ENCODE measurements at places on chromosomes 12 and 14.

GRCh38 chr12:77837876-77838291 is 7.2 kb downstream of the NAV3 start:
- H3K36me3 ChIP-seq: no peaks in the 10 kb centered on the region
- H3K27ac ChIP-seq: no peak overlapping the region
- DNase-seq: no peak
- H3K27me3 ChIP-seq: no peaks in the 10 kb centered on the region
- H3K4me1 ChIP-seq: no peaks in the 10 kb centered on the region
- H3K4me3 ChIP-seq: no peak overlapping the region

GRCh38 chr12:117646520-117646919 is 285.1 kb upstream of the NOS1 start:
- no peaks in the 10 kb centered on the region for H3K4me1 ChIP-seq
- H3K36me3 ChIP-seq: no peaks in the 10 kb centered on the region
- H3K27ac ChIP-seq: no peak overlapping the region
- no peak overlapping the region for H3K4me3 ChIP-seq

DNA sequence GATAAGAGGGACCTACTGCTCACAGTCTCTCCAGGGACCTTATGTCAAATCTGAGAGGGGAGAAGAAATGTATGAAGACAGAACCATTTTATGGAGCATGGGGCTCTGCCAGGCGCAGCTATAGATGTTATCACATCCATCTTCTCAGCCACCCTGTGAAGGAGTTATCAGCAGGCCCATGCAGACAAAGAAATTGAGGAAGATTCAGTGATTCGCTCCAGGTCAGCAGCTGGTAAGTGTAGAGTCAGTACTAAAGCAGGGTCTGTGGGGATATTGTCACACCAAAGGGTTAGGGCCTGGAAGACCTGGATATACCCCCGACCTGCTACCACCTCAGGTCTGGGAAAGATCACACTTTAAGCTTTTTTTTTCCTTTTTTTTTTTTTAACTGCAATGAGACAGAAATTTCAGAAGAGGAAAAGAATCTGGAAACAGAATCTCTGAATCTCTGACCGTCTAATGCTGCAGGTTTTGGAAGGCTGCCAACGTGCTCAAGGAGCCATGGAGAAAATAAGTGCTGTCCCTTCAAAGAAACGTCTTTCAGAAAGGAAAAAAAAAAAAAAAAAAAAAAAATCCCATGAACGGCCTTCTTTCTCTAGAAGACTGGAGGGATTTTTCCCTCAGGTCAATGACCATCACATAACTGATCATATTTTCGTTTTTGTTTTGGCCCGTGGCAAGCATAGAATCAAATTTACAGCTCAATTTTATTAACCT is 73.3 kb upstream of the PLEKHG7 start:
- H3K4me3 ChIP-seq: no peak overlapping the region
- H3K36me3 ChIP-seq: no peaks in the 10 kb centered on the region
- H3K27ac ChIP-seq: no peak overlapping the region
- peaks cover 2% of the 10 kb centered on the region for H3K4me1 ChIP-seq

DNA sequence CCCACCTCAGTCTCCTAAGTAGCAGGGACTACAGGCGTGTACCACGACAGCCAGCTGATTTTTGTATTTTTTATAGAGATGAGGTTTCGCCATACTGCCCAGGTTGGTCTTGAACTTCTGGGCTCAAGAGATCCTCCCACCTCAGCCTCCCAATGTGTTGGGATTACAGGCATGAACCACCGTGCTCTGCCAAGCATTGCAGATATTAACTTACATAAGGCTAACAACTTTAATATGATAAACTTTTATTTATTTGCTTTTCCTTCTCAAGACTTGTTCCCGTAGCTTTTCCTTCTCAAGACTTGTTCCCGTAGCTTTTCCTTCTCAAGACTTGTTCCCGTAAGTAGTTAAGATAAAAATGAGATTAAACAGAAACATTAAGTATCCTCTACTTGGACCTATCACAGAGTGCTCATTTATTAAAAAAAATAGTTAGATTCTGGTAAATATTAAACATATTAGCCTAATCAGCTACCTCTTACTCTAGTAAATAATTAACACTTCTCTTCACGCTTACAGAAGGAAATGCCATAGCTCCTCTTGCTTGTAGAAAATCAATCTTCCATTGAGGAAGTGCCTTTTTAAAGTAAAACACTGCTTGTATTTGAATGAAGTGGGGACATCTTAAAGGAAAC is 157.7 kb upstream of the KITLG start:
- H3K4me3 ChIP-seq: no peak overlapping the region
- no peak for DNase-seq
- no peak overlapping the region for H3K27ac ChIP-seq
- no peaks in the 10 kb centered on the region for H3K36me3 ChIP-seq

GRCh38 chr14:85315290-85315689 is 214.7 kb upstream of the FLRT2 start:
- no peaks in the 10 kb centered on the region for H3K36me3 ChIP-seq
- no peak for DNase-seq
- H3K4me3 ChIP-seq: no peak overlapping the region
- H3K27ac ChIP-seq: no peak overlapping the region

- H3K4me1 ChIP-seq: peaks cover 6% of the 10 kb centered on the region
- H3K27me3 ChIP-seq: no peaks in the 10 kb centered on the region
- DNase-seq: no peak
- H3K27ac ChIP-seq: no peak overlapping the region
These were observed 72.2 kb downstream of the CLIP1 start for GRCh38 chr12:122350141-122350848.

DNA sequence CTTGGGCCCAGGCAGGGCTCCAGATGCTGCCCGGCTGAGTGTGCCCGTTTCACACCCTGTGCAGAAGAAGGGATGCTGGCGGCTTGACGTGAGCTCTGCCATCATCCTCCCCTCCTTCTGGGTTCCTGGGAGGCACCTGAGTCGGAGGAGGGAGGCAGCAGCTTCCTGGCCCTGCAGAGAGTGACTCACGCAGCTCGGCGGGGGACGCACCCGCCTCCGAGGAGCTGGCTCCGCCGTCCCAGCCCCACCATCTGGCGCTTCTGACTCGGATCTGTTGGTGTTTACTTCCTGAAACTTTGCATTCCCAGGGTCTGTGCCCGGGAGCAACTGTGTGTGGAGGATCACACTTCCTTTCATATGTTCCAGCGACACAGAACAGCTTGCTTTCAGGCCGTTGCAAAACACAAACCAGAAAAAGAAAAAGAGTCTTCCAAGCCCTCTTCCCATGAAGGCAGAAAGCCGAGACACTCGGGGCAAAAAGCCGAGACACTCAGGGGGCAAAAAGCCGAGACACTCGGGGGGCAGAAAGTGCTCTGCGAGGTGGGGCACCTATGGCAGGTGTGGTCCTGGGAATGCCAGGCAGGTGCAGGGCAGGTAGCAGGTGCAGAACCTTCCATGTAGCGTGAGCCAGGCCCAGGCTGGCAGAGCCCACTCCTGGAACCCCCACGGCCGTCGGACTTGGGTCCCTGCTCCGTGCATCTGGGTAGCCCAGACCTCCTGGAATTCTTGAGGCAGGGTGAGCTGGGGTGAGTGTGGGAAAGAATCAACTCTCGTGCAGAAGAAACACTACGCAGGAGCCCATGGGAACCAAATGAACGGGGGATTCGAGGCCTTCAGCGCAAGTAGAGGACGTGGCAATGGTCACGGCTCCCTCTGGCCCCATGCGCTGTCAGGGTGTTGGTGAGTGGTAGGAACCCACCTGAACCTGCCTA is 27.6 kb upstream of the GALNT9 start:
- H3K27me3 ChIP-seq: peaks cover 2% of the 10 kb centered on the region
- DNase-seq: no peak
- H3K4me3 ChIP-seq: no peak overlapping the region
- H3K27ac ChIP-seq: no peak overlapping the region
- no peaks in the 10 kb centered on the region for H3K36me3 ChIP-seq

- H3K4me3 ChIP-seq: no peak overlapping the region
- H3K4me1 ChIP-seq: peaks cover 17% of the 10 kb centered on the region
- peaks cover 23% of the 10 kb centered on the region for H3K36me3 ChIP-seq
- H3K27me3 ChIP-seq: no peaks in the 10 kb centered on the region
These were observed 49.3 kb downstream of the DDHD1 start for GRCh38 chr14:53103636-53104340.

DNA sequence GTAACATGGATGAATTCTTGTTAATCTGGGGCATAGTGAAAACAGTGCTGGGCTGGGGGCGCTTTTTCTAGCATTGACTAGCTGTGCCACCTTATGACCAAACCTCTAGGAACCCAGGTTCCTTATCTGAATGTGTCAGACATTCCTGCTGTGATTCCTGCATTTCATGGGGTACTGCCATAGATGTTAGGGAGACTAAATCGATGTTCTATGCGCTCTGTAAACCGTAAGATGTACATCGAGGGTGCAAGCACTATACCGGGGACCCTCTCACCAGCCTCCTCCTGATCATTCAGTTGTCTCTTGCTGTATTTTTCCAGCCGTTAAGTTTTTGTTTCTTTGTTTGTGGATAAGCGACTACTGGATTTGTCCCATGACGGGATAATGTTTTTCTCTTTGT is 170.9 kb upstream of the PARP11 start:
- DNase-seq: no peak
- H3K36me3 ChIP-seq: no peaks in the 10 kb centered on the region
- H3K4me3 ChIP-seq: no peak overlapping the region

- H3K4me3 ChIP-seq: peak overlapping the region; percentile 5
- peaks cover 9% of the 10 kb centered on the region for H3K27me3 ChIP-seq
- no peaks in the 10 kb centered on the region for H3K36me3 ChIP-seq
- peak; percentile 26 for DNase-seq
- H3K27ac ChIP-seq: no peak overlapping the region
- peaks cover 6% of the 10 kb centered on the region for H3K4me1 ChIP-seq
These were observed 1.7 kb downstream of the AJUBA start for GRCh38 chr14:22980672-22981089.

- peaks cover 3% of the 10 kb centered on the region for H3K36me3 ChIP-seq
- peak overlapping the region; percentile 88 for H3K4me3 ChIP-seq
- peak; percentile 51 for DNase-seq
- H3K27ac ChIP-seq: peak overlapping the region; percentile 75
These were observed 521 bp downstream of the MAP4K5 start for GRCh38 chr14:50531595-50532501.

DNA sequence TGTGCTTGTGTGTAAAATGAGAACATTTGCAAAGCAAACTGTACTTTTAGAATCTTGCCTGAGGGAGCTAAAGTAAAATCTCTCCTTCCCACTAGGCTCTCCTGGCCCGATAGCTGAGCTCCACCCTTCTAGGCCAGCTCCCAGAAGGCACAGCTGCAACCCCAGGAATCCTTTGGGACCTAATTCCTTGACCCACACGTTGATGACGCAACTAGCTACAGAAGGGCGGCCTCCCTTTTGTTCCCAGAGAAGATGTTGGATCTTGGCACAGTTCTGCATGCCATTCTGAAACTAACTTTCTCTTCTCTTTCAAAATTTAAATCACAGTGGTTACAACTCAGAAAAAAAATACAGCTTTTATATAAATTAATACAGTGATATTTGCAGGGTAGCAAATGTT is 268.1 kb downstream of the EGLN3 start:
- H3K4me3 ChIP-seq: no peak overlapping the region
- no peak for DNase-seq
- H3K27ac ChIP-seq: no peak overlapping the region
- H3K27me3 ChIP-seq: no peaks in the 10 kb centered on the region
- no peaks in the 10 kb centered on the region for H3K4me1 ChIP-seq

DNA sequence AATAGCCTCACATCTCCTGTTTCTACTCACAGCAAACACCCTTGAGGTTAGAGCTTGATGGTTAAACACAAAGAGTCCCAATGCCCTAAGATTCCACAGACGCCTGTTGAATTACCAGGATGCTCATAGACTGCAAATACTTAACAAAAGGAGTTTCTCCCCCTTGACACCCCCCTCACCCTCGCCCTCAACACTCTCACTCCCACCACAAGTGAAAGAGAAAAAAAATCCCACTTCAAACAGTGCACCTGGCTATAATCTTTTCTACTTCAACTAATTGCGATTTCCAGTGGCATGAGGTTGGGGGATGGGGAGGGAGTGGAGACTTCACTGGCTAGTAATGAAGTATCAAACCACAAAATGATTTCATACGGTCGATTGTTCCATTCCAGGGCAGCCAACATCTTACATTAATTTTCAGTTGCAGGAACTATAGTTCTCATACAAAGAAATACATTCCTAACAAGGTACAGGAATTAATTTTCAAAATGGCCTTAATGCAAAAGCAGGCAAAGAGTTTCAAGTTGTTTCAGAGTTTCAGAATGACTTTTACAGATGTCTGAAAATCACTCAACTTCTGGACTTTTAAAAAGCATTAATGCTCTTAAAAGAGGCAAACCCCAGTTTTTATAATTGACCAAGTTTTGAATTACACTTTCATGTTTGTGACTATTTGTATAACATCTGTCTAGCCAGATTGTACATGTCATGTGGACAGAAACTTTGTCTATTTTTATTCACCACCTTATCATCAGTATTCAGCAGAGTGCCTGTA is 390.7 kb downstream of the C12orf75 start:
- H3K4me3 ChIP-seq: no peak overlapping the region
- no peaks in the 10 kb centered on the region for H3K4me1 ChIP-seq
- H3K36me3 ChIP-seq: no peaks in the 10 kb centered on the region

- H3K4me1 ChIP-seq: peaks cover 26% of the 10 kb centered on the region
- H3K36me3 ChIP-seq: no peaks in the 10 kb centered on the region
- DNase-seq: no peak
- H3K27me3 ChIP-seq: peaks cover 4% of the 10 kb centered on the region
These were observed 2.0 kb upstream of the CACNA2D4 start for GRCh38 chr12:1920436-1920835.

GRCh38 chr12:68036642-68037041 is 47.4 kb downstream of the IFNG-AS1 start:
- no peak for DNase-seq
- H3K36me3 ChIP-seq: no peaks in the 10 kb centered on the region
- no peak overlapping the region for H3K4me3 ChIP-seq
- H3K27ac ChIP-seq: peak overlapping the region; percentile 3
- H3K4me1 ChIP-seq: peaks cover 63% of the 10 kb centered on the region

DNA sequence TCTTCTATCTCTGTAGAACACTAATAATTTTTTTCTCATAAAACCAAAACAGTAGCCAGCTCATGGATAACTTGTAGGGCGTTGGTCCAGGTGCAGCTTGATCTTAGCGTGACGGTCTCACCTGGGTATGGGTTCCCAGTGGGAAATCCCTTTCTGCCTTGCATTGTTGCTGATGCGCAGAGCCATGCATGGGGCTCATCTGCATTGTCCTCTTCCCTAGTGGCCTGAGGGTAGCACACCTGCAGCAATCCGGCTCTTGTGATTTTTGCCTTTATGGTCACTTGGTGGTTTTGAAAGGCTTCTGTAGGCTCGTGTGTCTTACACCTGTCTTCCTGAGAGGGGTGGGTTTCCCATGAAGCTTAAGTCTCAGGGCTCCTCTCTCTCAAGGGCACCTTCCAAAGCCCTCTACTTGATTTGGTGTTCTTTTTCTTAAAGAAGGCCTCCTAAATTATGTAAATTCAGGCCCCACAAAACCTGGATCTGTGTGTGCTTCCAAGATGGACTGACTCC is 130.6 kb downstream of the PRKCH start:
- peaks cover 99% of the 10 kb centered on the region for H3K4me1 ChIP-seq
- H3K4me3 ChIP-seq: peak overlapping the region; percentile 73
- H3K27ac ChIP-seq: peak overlapping the region; percentile 95
- peaks cover 87% of the 10 kb centered on the region for H3K36me3 ChIP-seq
- no peak for DNase-seq
- H3K27me3 ChIP-seq: no peaks in the 10 kb centered on the region

- H3K4me1 ChIP-seq: no peaks in the 10 kb centered on the region
- no peak overlapping the region for H3K4me3 ChIP-seq
- H3K27me3 ChIP-seq: peaks cover 23% of the 10 kb centered on the region
These were observed 42.5 kb upstream of the MYBPC1 start for GRCh38 chr12:101552277-101552676.
